Ovary (tissue), 10 donors: ENCODE measurements at places on chromosomes 16 and 17. TPM values are rescaled to one million over a fixed set of nuclear protein-coding genes. Genes with fewer than 3 reads are reported as not detected.

Gene GNAO1
- total RNA-seq: 4.5 TPM

GRCh38 chr17:80599546-80600305 lies 55.1 kb downstream of the RPTOR start:
- DNase-seq: no peak

DNA sequence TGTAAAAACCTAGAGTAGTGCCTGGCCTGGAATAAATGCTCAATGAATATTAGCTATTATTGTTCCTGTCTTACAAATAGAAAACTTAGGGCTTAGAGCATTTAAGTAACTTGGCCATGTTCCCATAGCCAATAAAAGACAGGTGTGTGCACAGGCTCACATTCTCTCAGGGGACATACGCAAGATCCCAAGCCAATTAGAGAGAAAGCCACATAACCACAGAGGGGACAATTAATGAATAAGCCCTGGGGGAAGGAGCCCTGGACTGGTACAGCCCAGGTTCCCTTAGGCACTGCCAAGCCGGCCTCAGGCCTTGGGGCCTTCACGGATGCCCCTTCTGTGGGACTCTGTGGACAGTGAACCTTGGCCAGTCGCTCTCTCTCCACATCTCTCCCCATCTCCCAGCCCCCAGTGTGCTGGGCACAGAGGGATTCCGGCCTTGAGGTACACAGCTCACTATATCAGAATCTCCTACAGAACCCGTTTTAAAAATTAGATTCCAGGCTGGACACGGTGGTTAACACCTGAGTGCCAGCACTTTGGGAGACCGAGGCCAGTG lies 27.3 kb upstream of the ABCC12 start:
- DNase-seq: no peak

DNA sequence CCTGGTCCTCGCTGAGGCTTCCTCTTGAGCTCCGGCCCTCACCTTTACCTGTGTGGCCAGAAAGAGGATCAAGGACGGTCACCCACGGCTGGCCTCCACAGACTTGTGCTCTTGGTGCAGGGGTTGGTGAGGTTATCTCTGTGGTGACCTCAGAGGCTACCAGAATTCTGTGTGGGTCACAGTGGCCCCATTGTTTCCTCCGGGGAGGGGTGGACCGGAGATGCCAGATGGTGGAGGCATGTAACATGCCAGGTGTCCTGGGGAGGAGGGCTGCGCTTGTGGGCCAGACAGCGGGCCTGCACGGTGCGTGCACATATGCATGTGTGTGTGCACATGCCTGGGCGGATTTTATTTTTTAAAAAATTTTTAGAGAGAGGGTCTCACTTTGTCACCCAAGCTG lies 6.3 kb downstream of the SGCA start:
- DNase-seq: no peak

Gene ALOX15B
- total RNA-seq: 1.1 TPM

- no peak for DNase-seq
Observed at GRCh38 chr17:82201498-82201910, 11.1 kb downstream of the CCDC57 start.

GRCh38 chr16:69171325-69172084 lies 15.5 kb upstream of the SNTB2 start:
- DNase-seq: no peak

DNA sequence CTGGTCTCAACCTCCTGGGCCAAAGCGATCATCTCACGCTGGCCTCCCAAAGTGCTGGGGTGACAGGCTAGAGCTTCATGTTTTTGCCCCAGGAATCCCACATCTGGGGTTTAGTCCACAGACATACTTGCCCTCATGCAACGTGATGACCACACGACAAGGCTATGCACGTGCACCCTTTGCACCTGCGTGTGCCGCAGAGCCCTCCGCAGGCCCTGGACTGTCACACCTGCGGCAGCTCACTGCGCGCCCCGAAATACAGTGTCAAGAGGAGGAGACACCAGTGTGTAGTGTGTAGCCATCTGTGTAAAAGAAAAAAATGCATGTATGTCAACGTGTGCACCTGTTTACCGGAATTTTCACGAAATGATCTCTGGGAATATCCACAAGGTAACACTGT lies 3.5 kb upstream of the MYADML2 start:
- no peak for DNase-seq

GRCh38 chr17:72397223-72397667 lies 276.4 kb downstream of the SOX9 start:
- no peak for DNase-seq

- DNase-seq: no peak
Observed at GRCh38 chr17:59617156-59617732, 2.5 kb upstream of the CLTC start.

GRCh38 chr17:2935632-2936031 lies 127.8 kb downstream of the OR1D5 start:
- no peak for DNase-seq

GRCh38 chr17:4032738-4033137 lies 68.5 kb upstream of the ATP2A3 start:
- DNase-seq: no peak

DNA sequence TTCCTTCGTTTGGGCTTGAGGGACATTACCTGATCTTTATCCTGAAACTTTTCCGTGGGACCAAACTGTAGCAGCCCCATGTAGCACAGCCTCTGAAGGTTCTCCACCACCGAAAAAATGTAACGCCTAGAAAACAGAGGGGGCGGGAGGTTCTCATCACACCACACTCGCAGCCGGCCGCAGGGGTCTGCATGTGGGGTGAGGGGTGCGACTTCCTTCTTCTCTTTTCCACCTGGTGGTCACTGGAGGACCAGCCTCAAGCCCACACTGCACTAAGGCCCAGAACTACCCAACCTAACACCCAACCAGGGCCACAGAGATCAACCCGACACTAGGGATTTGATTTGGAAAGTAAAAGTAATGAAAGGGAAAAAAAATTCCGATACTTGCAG lies 57.1 kb downstream of the GTF3C1 start:
- DNase-seq: no peak

Gene WNT9B
- not detected for total RNA-seq
